ENCODE measurements at places on chromosomes 16 and 17. TPM values are rescaled to one million over a fixed set of nuclear protein-coding genes. Genes with fewer than 3 reads are reported as not detected.

HSD17B2 gene
- 0.27 TPM for total RNA-seq

NLRC3 gene
- total RNA-seq = 2.7 TPM

KRTAP3-3 gene
- total RNA-seq = not detected

CCL22 gene
- not detected for total RNA-seq

TBC1D3H gene
- not detected for total RNA-seq

GPR142 gene
- total RNA-seq = not detected

IL34 gene
- 0.14 TPM for total RNA-seq

ADGRG3 gene
- not detected for total RNA-seq

LRRC37A2 gene
- 12.8 TPM for total RNA-seq

TANC2 gene
- total RNA-seq = 26.7 TPM

NHLRC4 gene
- 1.1 TPM for total RNA-seq

TBC1D3G gene
- not detected for total RNA-seq

C16orf74 gene
- 35.0 TPM for total RNA-seq

KRTAP9-8 gene
- total RNA-seq = not detected

CTRL gene
- 0.57 TPM for total RNA-seq

C1QL1 gene
- total RNA-seq = not detected

ACAP1 gene
- not detected for total RNA-seq

SOX15 gene
- not detected for total RNA-seq

MYH8 gene
- total RNA-seq = not detected

TMEM238L gene
- total RNA-seq = not detected

GNAO1 gene
- total RNA-seq = not detected

CCL2 gene
- total RNA-seq = 95.8 TPM

MMP2 gene
- 238 TPM for total RNA-seq

WNT3 gene
- total RNA-seq = 2.6 TPM

MYH13 gene
- total RNA-seq = not detected

TMC8 gene
- total RNA-seq = 0.13 TPM

UBE2I gene
- 82.0 TPM for total RNA-seq

KRT39 gene
- not detected for total RNA-seq

STH gene
- not detected for total RNA-seq

NOG gene
- 6.8 TPM for total RNA-seq

TMEM100 gene
- not detected for total RNA-seq

PYDC1 gene
- total RNA-seq = not detected

C16orf96 gene
- total RNA-seq = not detected

Data from thoracic aorta endothelial cell (primary cell).